Right lung (tissue), 10 donors: ENCODE measurements at places on chromosomes 1 and 21. TPM values are rescaled to one million over a fixed set of nuclear protein-coding genes. Genes with fewer than 3 reads are reported as not detected.

The AKT3 gene
- 33.1 TPM for polyA plus RNA-seq

The C8A gene
- not detected for polyA plus RNA-seq

The GAS5 gene
- polyA plus RNA-seq, result 828 TPM

The FAM72B gene
- 7.7 TPM for polyA plus RNA-seq

The SPATA6 gene
- 33.7 TPM for polyA plus RNA-seq

The ADCY10 gene
- 0.23 TPM for polyA plus RNA-seq

The IL12RB2 gene
- 0.73 TPM for polyA plus RNA-seq

The SETDB1 gene
- polyA plus RNA-seq, result 86.3 TPM

The CRYAA gene
- polyA plus RNA-seq, result 0.18 TPM

The CLCA1 gene
- polyA plus RNA-seq, result not detected

The DMRTB1 gene
- polyA plus RNA-seq, result not detected

The AURKAIP1 gene
- polyA plus RNA-seq, result 49.7 TPM

The OPTC gene
- not detected for polyA plus RNA-seq

The PGLYRP3 gene
- not detected for polyA plus RNA-seq

The SERINC2 gene
- 8.0 TPM for polyA plus RNA-seq

The CCDC24 gene
- 14.4 TPM for polyA plus RNA-seq

The NID1 gene
- 249 TPM for polyA plus RNA-seq

The GPR3 gene
- 0.80 TPM for polyA plus RNA-seq

The COL11A1 gene
- polyA plus RNA-seq, result 81.4 TPM

The MSTO1 gene
- polyA plus RNA-seq, result 70.3 TPM

The LCE1B gene
- polyA plus RNA-seq, result not detected

The C1orf94 gene
- not detected for polyA plus RNA-seq

The AUNIP gene
- 2.4 TPM for polyA plus RNA-seq

The PTGS2 gene
- 3.9 TPM for polyA plus RNA-seq

The FCGR3B gene
- polyA plus RNA-seq, result 0.50 TPM

The AKR7A3 gene
- 1.9 TPM for polyA plus RNA-seq

The BNIPL gene
- polyA plus RNA-seq, result 8.6 TPM

The LYST gene
- 14.2 TPM for polyA plus RNA-seq

The TNFRSF4 gene
- 4.1 TPM for polyA plus RNA-seq

The DCDC2B gene
- polyA plus RNA-seq, result 3.1 TPM

The DHX9 gene
- polyA plus RNA-seq, result 252 TPM

The CFHR5 gene
- not detected for polyA plus RNA-seq

The DIO1 gene
- 0.77 TPM for polyA plus RNA-seq

The SLC44A5 gene
- 3.3 TPM for polyA plus RNA-seq

The NTNG1 gene
- polyA plus RNA-seq, result 24.2 TPM

The PRAMEF27 gene
- not detected for polyA plus RNA-seq

The KIF14 gene
- polyA plus RNA-seq, result 3.4 TPM

The KLF17 gene
- 0.06 TPM for polyA plus RNA-seq

The TMIGD3 gene
- 0.82 TPM for polyA plus RNA-seq

The KRTAP6-1 gene
- not detected for polyA plus RNA-seq

The PAQR7 gene
- 14.4 TPM for polyA plus RNA-seq

The CNIH3 gene
- polyA plus RNA-seq, result 7.5 TPM

The G0S2 gene
- polyA plus RNA-seq, result 25.3 TPM

The BMP8B gene
- polyA plus RNA-seq, result 1.5 TPM

The GFI1 gene
- 0.48 TPM for polyA plus RNA-seq

The CCDC181 gene
- polyA plus RNA-seq, result 4.4 TPM

The TNNT2 gene
- 4.8 TPM for polyA plus RNA-seq

The HES3 gene
- not detected for polyA plus RNA-seq

The LRRC3 gene
- 5.7 TPM for polyA plus RNA-seq

The ADGRB2 gene
- 19.6 TPM for polyA plus RNA-seq

The ELK4 gene
- polyA plus RNA-seq, result 19.2 TPM

The PDPN gene
- 49.5 TPM for polyA plus RNA-seq

The ZBTB37 gene
- polyA plus RNA-seq, result 13.0 TPM

The CELSR2 gene
- polyA plus RNA-seq, result 13.6 TPM

The HIVEP3 gene
- 6.3 TPM for polyA plus RNA-seq

The CD1B gene
- not detected for polyA plus RNA-seq

The FAM163A gene
- polyA plus RNA-seq, result 0.22 TPM

The CD247 gene
- 2.6 TPM for polyA plus RNA-seq

The TADA1 gene
- 27.0 TPM for polyA plus RNA-seq
